ENCODE measurements at places on chromosomes 6 and 20.

DNA sequence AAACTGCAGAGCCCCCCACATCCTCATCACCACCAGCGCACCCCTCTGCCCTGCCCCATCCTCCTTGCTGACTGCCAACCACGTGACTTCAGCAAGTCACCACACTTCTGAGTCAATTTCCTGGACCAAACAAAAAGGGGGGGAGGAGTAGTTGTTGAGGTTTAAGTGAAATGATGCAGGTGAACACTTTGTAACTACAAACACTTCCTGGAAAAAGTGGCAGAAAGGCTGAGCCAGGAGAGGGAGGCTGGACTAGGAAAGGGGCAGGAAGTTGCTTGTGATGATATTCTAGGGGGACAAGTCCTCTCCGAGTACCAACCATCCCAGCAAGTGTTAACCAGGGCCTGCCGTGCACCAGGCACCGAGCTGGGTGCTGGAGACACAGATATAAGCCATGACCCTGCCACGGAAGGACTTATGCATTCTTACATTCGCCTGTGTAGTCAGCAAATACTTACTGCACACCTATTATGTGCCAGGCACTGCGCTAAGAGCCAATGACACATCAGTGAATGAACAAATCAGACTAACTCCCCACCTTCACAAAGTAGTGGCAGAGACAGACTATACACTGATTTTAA, 67.3 kb downstream of the PREX1 start:
- DNase-seq = no peak

DNA sequence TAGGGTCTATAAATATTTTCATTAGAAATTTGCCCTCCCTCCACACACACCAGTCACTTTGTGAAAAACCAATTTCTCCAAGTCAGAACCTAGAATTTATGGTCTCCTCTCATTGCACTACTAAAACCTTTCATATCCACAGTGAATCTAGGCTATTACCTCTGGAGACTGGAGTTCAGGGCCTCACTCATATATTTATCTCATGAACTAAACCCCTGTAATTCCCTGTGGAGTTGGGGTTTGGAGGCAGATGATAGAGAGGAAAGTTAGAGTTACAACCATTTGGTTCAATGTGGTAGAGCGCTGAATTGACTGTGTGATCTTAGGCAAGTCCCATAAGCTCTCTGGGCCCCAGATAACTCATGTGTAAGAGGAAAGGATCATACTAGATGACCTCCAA, 18.2 kb upstream of the CEP85L start:
- DNase-seq = no peak

DNA sequence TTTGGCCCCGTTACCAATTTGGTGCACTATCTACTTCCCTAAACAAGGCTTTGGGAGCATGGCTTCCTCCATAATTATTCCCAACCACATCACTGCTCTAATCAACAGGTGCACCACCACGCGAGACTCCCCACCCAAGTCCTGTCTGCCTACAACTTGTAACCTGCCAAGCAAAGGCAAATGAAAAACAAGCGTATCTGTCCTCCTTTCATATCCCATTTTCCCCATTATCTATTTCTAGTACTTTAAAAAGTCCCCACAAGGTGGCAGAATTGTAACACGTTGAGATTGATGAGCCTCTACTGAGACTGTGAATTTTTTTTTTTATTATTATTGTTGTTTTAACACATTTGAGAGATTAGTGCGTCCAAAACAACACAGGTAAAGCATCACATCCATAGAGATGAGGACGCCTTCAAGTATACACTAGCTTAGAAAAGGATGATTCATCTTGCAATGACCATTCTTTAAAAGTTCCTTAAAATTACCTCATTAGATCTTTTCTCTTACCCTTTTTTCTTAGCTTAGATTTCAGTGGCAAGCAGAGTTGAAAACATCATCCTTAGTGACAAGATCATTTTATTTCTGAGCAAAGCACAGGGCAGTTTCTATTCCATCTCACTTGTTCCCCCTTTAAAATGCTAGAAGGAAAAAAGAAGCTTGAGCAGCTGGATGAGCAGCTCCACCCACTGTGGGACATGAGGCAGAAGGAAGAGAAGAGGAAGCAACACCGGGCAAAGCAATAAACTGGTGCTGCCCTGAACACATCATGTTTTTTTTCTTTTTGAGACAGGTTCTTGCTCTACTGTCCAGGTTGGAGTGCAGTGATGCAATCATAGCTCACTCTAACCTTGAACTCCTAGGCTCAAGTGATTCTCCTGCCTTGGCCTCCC, 210.8 kb downstream of the ARHGAP18 start:
- DNase-seq = peak; percentile 66

DNA sequence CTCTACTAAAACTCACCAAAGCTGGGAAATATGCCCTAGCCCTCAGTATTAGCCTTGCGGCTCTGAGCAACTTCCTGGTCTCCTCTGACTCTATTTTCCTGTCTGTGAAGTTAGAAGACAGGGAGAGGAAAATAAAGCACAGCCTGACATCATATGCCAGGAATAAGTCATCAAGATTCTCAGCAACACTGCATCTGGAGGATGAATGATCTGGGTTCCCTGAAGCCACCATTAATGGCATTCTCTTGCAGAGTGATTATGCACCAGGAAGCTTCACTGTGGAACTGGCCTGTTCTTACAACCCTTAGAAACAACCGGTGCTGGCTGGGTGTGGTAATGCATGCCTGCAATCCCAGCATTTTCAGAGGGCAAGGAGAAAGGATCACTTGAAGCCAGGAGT, 12.4 kb downstream of the ADGRF5 start:
- no peak for DNase-seq

DNA sequence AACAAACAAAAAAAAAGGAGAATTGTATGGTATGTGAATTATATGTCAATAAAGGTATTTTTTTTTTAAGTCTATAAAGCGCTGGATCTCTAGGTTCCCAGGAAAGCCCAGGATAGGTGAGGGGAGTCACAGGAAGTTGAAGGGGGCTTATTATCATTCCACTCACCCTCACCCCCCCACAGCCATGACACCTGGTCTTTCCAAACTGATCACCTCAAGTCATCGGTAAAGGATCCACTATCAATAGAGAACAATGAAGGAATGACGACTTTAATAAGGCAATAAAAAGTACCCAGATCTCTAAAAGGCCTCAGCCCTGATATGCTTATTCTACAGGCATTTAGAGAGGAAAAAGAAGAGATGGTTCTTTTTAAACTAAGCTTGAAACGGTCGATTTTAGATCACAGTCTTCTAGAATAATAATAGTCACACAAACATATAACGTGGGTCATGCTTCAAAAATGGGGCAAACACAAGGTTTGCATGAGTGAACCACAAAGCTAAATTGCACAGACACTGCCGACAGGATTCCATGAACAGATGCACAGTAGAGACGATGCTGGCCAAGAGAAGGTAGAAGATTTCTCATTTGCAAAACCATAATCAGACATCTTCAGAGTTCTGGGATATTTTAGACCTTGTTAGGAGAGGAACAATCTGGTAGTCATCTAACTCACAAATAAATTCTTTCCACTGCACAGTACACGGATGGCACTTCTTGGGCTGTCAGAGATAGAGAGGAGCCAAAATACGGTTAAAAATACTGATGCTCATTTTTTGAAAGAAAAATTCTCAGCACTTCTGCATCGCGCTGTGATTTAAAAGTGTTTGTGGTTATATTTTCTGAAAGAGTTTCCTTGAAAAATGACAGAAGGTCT, 21.0 kb downstream of the ZMYND8 start:
- no peak for DNase-seq

DNA sequence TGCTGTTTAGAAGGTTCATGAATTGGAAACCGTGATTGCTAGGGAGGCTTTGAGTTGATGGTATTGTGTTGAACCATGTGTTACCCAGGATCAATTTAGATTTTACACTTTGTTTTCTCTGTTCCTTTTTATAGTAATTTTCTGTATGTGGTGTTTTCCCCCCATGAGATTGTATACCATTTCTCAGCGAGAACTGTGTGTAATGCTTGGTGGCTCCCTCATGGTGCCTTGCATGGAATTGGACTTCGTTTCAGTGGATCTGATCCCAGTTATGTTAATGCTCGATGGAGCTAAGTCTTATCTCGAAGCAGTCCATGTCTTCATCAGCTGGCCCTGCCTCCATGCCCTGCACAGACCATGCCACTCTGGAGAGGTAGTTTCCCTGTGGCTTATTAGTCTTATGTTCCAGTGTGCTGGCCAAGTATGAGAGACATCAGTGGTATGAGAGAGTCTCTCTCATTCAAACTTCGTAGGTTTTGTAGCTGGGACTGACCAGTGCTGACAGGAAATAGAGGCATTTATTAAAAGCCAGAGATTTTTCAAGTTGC, 18.7 kb downstream of the PTPN1 start:
- no peak for DNase-seq
